ENCODE measurements at places on chromosomes 3 and 15.
A peak's percentile ranks its signal among the peaks of the same experiment; 100 is the strongest.

- peak; percentile 80 for DNase-seq
These were observed at the start of gene TRANK1 for GRCh38 chr3:36944641-36945270. Gene TRANK1, minus strand, starts transcription at chr3:36945054. Its CDS starts 245 bp downstream, at chr3:36944809.

GRCh38 chr15:24944954-24945353 is 9.8 kb upstream of the SNRPN start:
- DNase-seq = no peak

GRCh38 chr15:81023483-81024264 is 23.0 kb downstream of the TLNRD1 start:
- peak; percentile 16 for DNase-seq

GRCh38 chr3:189638276-189639031 is 7.3 kb downstream of the TP63 start:
- no peak for DNase-seq

- DNase-seq = no peak
These were observed 10.3 kb downstream of the PFKFB4 start for GRCh38 chr3:48546203-48546829.

- no peak for DNase-seq
These were observed 37.6 kb upstream of the SLC22A13 start for GRCh38 chr3:38227989-38228388.

DNA sequence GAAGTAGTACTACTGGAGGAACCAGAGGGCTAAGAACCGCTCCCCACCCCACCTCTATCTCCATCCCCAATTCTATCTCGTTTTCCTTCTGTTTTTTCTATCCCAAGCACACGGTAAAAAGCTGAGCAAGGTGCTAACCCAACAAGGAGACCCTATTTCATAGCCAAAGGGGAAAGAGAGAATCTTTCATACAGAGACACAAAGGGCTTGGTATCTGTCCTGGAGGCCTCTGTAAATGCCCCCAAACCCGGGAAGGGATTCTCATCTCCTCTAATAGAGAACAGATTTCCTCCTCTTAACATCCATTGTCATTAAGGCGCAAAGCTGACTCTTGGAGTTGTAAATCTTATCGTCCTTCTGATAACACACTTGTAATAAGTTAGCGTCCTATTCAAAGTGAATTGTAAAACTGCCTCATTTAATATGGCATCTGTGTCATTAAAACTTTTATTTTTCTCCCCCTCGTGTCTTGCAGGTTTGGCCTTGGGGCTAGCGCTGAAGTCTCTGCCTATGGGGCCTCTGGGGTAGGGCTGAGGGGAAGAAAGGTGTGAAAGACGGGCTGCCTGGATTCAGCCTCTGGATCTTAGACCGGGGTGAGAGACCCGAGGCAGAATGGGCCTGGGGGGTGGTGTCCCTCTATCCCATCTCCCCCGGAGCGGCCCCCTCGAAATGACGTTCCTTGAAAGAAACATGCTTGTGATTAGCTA is 12.1 kb downstream of the NR2F2 start:
- DNase-seq = no peak

GRCh38 chr3:176075046-176075445 is 1122.2 kb downstream of the TBL1XR1 start:
- DNase-seq = no peak

- DNase-seq = no peak
These were observed 251.6 kb upstream of the ZPLD1 start for GRCh38 chr3:102183186-102183585.

GRCh38 chr15:70477750-70478250 is 285.6 kb downstream of the UACA start:
- no peak for DNase-seq

GRCh38 chr3:193637831-193638230 is 44.8 kb downstream of the OPA1 start:
- DNase-seq = no peak

DNA sequence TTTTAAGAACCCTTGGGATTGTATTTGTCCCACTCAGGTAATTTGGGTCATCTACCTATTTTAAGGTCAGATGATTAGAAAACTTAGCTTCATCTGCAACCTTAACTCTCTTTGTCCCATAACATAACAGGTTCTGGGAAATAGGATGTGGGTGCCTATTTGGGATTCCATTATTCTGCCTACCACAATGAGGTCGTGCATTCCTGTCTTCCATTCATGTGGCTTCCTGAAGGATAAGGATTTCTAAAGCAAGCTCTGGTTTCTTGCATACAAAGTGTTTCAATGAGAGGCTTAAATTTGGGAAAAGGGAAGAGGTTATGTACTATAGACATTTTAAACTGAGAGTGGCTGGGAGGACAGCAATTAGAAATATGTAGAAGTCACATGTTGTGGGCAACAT is 190.3 kb downstream of the MCTP2 start:
- DNase-seq = no peak

- no peak for DNase-seq
These were observed 87.0 kb downstream of the RAB11A start for GRCh38 chr15:65956307-65956706.

DNA sequence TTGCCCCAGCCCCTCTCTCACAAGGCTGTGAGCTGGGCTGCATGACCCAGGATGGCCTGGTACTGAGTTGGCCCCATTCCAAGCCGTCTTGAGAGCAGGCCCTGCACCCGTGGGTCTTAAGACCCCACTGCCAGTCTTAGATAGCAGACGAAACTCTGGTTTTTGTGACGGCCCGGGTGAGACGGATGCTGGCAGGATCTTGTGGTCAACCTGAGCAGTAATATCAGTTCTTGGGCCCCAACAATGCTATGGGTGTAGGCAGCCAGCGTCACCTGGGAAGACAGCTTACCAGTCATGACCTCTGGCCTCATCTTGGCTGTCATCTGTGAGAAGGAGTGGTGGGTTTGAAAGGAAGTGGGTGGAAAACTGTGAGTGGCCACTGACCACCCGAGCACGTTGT is 305.8 kb downstream of the ARRDC4 start:
- DNase-seq = no peak

DNA sequence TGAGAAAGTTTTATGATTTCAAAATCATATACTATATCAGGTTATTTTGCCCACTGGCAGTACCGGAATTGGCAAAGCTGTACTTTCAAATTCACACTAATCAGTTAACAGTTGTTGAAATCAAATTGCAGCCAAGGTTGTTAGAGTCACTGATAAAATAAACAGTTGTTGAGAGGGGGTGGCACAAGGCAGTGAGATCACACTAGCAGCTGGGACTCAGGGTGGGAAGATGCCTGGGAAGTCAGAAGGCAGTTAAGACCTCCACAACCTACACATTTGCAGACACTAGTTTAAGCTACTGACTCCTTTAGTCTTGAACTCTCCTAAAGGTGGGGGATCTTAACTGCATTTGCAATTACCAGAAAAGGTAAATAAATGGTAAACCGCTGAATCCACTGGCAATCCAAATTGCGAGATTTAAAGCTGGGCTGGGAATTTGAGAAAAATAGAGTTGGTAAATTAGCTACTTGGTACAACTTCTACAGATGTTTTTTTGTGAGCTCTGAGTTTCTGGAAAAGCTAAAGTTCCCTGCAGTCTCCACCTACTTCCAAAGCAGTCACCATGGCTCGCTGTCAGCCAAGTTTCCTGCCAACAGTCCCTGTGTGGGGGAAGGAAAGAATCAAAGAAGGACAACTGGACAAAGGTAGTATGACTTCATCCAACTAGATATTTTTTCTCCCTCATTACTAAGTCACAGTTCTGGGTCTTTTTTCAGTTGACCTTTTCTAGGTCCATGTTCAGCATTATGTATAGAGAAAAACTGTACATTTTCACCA is 105.7 kb downstream of the ZNF385D start:
- DNase-seq = no peak

GRCh38 chr3:13025090-13025489 is 48.1 kb downstream of the IQSEC1 start:
- DNase-seq = no peak

DNA sequence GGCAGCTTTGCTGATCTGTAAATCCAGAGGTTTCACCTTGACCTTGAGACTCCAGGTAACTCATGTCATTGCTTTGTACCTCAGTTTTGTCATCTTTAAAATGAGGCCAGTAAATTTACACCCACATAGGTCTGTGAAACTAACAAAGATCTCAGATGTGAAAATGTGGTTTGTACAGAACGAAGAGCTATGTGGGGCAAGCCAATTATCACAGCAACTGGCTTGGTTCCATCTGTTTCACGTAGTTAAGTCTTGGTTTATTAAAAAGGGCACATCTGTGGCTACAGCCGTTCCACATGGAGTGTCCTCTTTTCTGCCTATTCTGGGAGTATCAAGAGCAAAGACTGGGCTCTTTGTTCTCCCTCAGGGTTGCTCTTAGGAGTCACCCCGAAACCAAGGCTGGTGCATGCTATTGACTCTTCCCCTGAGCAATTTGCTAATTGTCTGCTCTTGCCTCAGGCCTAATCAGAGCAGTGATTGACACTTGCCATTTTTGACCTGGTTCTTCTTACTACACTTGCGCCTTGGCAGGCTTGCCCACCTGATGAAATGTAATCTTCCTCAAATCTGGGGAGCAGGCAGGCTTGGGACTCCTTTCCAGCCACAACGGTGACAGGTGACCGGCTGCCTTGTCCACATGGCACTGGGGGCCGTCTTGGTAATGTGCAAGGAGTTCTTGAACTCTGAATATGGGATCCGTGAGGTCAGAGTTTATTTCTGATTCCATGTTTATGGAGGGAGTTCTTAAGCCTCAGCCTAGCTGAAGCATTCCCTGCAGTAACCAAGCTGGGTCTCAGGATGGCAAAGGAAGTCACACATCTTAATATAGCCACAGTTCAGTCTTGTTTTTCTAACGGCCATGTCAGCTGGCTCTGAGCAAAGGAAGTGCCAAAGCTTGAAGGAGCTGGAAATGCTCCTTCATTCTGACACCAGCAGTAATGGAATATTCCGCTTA is 40.1 kb downstream of the EAF1 start:
- DNase-seq = no peak

GRCh38 chr3:183244219-183244618 is 8.8 kb upstream of the B3GNT5 start:
- DNase-seq = no peak

- DNase-seq = peak; percentile 47
These were observed at the start of gene CEMIP for GRCh38 chr15:80778964-80779657. Gene CEMIP, plus strand, starts transcription at chr15:80779370. Its CDS starts 94,510 bp downstream, at chr15:80873880.

DNA sequence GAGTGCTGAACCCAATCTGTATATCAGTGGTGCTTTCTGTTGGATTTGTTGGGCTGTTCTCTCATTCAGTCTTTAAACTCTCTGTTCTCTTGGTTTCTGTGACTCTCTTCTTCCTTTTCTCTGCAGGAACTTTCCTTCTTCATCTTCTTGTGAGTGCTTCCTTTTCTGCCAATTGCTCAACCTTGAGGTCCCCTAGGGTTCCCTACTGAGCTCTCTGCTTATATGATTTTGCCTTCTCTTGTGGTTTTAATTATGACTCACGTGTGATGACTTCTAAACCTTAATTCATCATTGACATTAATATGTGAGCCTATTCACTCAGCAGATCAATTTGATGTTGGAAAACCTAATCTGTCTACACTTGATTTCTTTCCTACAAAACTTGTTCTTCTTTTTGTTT is 39.4 kb downstream of the MOBP start:
- DNase-seq = no peak

DNA sequence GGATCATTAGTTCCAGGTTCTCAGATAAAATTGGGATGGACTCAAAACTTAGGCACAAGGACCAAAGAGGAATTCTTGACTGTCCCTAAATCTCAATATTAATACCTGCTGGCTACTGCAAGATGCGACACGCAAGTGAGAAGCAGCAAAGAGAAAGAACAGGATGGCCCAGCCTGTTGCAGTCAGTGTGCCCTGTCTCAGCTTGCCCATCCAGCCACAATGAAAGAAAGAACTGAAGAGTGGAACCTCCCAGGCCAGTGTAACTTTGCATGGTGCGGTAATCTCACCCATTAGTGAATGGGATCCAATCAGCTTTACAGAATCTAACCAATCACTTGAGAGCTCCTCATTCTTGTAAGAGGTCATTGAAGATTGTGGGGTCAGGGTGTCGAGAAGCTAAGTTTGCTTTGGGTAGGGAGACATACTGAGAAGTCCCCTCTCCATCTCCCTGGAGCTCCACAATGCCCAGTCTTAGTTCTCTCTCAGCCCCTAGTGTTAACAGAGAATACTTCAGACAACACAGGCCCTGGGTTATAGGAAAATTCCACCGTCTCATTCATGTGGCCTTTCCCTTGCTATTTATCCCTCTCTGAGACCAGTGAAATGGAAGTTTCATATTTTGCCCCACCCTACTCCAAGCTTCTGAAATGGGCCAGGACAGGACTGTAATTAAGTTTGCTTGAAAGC is 3.2 kb upstream of the SLC9A9 start:
- DNase-seq = no peak

- DNase-seq = no peak
These were observed 1.5 kb upstream of the IL17RD start for GRCh38 chr3:57166660-57167059.

DNA sequence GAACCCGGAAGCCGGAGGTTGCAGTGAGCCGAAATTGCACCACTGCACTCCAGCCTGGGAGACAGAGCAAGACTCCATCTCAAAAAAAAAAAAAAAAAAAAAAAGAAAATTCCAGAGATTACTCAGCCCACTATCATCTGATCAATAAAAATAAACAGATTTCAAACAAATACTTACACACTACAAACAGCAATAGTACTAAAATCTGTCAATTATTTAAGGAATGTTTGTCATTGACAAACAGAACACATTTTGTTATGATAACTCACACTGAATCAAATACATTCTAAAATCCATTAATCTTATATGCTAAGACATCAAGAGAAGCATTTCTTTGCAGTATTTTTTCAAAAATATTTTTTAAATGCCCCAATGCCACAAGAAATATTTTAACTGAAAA is 7.6 kb downstream of the MYO9A start:
- DNase-seq = no peak

- no peak for DNase-seq
These were observed 347.0 kb upstream of the ZNF385D start for GRCh38 chr3:22098021-22098420.

GRCh38 chr3:36166477-36166876 is 213.8 kb upstream of the STAC start:
- DNase-seq = no peak

Data from activated T-cell treated with anti-CD3 and anti-CD28 coated beads for 24 hours (primary cell).